ENCODE measurements at places on chromosomes 2 and 18.

- no peak for DNase-seq
Observed at GRCh38 chr2:174157053-174157452, 91.3 kb downstream of the OLA1 start.

DNA sequence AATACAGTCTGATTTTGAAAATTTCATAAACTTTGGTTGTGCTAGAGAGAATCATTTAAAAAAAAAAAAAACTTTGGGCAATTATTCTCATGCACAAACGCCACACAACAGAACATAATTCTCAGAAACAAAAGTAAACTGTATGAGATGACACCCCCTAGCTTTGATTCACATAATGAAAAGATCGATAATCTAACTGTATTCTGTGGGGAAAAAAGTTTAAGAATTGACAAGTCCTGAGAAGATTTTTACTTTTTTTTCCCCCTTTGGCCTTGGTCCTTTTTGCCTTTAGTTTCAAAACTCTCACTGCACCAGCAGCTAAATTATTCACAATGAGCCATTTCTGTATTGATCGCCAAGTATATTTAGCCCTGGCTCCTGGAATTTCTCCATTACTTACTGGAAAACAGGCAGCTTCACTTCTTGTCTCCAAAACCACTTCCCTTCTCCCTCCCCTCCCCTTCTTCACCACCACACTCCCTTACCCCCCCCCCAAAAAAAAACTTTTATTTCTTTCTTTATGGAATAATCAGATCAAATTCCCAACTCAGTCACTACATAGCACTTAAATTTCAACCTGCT is 2.0 kb downstream of the IKZF2 start:
- DNase-seq: no peak

DNA sequence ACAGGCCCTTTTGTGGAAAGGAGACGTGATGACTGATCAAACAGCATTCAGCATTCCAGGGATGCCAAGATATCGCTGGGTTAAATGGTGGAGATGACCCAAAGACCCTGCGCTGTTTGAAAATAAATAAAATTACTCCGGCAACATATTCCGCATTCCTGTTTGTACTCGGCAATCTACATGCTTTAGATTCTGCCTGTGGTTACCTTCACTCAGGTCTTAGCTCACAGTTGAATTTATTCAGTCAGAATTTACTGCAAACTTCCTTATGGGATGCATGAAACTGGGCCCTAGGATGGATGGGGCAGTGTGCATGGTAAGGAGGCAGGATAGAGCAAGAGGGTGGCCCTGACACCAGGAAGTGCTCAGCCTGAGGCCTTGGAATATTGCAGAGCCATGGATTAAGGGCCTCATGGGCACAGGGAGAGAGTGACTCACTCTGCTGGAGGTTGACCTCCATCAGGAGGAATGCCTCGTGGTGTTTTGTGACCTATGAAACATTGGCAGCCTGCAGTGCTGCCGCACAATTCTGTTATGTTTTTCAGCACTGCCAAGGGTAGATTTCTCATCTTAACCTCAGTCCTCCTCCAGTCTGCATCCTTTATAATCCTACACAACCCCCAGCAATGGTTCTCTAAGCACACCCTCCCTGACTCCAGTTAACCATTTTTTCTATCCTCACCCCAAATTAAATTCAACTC is 321.4 kb downstream of the IRS1 start:
- DNase-seq: no peak

DNA sequence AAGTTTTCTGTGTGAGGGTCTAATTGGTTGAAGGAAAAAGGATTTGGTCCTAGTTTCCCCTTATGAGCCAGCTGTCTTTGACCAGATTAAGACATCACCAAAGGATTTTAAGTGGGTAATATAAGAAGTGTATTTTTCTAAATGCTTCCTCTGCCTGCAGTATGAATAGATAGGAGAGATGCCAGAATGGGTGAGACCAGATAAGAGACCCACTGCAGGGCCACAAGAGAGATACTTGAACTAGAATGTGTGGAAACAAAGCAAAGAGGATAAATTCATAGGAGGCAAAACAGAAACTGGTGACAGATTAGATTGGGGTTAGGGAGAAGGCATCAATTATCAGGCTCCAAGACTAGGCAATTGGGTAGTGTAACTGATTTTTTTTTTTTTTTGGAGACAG is 1.1 kb upstream of the HDHD2 start:
- DNase-seq: no peak

- DNase-seq: no peak
Observed at GRCh38 chr2:40219141-40219540, 232.7 kb downstream of the SLC8A1 start.

- DNase-seq: no peak
Observed at GRCh38 chr2:174901075-174901474, 104.1 kb downstream of the CHN1 start.

DNA sequence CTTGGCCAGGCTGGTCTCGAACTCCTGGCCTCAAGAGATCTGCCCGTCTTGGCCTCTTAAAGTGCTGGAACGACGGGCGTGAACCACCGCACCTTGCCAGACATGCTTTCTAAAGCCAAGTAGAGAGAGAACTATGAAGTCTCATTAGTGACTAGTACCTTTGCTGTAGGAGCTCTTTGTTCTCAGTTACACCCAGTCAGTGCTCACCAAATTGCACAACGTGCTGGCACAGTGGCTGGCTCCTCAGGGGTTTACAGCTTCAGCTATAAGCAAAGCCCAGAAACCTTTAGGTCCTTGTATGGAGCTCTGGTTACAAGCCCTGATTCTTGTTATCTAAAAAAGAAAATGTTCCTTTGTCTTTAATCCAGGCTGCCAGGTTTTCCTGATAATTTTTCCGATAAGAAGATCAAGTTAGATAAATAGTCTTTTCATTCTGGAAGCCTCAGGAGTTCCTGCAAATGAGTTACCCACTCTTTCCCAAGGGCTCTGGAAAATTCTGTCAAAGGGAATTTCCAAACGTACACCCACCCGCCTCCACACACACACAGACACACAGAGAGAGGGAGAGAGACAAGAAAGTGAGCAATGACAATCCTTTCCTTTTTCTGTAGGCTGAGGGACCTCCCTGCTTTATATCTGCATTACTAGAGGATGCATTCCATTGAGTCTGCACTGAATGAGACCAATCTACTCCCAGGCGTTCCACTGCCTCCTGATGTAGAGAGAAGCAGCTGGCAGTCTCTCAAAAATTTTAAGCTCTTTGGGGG is 100.2 kb upstream of the CSRNP3 start:
- no peak for DNase-seq

- DNase-seq: no peak
Observed at GRCh38 chr2:172446474-172447063, 19.2 kb downstream of the ITGA6 start.

DNA sequence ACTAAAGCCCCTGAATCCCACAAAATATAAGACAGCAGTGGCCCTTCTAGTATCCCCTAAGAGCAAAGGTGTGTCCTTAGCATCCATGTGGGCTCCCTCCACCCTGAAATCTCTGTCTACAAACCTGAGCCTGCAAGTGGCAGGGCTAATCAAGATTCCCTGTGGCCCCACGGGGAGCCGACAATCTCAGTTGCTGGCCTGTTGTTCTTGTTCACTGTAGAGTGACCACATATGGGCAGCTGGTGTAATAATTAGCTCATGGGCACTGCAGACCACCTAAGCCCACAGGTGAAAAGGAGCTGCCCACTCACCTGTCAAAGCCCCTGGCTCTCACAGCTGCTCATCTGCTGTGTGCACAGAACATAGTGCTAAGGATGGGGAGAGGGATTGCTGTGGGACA is 102.3 kb downstream of the MRO start:
- DNase-seq: no peak

GRCh38 chr2:110970201-110970600 is 150.5 kb upstream of the BCL2L11 start:
- no peak for DNase-seq

DNA sequence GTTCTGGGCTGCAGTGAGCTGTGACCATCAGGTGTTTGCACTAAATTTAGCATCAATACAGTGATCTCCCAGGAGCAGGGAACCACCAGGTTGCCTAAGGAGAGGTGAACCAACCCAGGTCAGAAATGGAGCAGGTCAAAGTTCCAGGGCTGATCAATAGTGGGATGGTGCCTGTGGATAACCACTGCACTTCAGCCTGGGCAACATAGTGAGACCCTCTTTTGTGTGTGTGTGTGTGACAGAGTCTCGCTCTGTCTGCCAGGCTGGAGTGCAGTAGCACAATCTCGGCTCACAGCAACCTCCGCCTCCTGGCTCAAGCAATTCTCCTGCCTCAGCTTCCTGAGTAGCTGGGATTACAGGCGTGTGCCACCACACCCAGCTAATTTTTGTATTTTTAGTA is 163.7 kb upstream of the SERTAD2 start:
- no peak for DNase-seq

GRCh38 chr2:64338108-64338507 is 115.9 kb upstream of the LGALSL start:
- no peak for DNase-seq

DNA sequence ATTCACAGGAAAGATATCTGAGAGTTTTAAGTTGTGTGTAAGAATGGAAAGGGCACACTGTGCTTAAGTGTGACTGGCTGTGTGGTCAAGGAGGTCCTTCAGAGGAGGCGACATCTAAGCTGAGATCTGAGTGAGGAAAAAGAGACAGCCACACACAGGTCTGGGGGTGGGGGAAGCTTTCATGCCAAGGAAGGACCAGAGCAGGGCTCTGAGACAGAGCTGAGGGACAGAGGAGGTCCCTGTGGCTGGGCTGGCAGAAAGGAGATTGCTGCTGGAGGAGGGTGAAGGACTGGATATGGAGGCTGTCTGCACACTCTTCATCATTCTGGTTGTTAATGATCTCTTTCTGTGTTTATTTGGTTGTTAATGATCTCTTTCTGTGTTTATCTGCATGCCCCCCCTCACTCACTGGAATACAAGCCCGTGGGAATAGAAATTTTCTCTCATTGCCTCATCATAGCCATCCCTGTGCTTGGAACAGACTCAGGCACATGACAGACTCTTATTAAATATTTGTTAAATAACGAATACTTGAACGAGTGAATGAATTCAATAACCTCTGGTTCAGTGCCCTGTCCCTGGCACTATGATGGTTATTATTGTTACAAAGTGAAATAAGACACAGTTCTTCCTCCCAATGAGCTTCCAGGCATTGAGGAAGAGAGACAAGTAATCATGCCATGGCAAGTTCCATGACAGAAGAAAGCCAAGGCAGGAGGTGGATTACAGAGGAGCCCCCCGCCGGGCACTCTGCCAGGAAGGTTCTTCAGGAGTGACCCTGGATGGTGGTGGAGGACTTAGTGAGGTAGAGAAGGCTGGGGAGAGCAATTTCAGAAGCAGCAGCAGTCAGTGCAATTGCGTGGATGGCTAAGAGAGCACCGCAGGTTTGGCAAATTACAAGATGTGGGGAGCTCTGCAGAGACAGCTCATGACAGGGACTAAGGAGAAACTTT is 399.4 kb upstream of the HS6ST1 start:
- DNase-seq: no peak

DNA sequence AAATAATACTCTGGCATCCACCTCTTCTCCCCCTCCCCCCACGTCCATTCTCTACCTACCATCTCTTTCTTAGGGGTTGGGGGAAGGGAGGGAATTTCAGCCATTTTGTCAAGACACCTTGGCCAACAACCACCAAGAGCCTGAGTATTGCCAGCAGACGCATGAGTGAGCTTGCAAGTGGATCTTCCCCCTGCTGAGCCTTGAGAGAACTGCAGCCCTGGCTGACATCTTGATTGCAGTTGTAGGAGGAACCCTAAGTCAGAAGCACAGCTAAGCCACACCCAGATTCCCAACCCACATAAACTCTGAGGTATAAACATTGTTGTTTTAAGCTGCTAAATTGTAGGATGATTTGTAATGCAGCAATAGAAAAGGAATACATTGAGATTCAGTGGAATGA is 165.6 kb downstream of the TMEFF2 start:
- no peak for DNase-seq

DNA sequence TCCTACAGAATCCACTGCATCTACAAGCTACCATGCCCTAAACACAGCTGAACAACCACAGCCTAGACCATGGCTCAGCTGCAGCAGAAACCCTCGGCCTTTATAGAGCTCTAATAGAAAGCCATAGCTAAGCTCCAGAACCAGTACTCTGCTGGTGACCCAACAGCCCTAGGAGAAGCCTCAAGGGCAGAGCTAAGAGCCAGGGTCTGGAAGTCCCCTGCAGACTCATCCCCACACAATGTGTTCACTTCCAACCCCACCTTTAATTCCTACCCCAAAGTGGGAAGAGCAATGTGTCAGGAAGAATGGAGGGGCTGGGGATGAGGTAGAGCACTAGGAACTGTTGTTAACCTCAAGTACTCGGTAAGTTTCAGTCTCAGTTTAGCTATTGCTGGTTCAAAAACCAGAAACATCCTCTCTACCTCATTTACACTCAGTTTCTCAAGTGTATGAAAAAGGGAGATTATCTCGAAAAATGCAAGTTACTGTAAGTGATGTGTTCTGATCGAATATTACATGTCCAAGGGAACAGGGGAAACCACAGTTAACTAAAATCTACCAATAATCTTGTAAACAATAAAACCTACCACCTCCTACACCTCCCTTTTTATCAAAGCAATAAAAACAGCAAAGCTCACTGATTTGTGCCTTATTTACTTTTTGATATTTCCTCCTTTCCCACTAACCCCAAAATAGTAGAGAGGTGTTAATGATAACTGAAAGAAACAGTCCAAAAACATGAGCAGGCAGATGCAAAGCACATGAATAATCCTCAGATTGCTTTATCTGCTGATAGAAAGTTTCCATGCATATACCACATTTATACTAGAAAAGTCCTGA is 36.2 kb downstream of the THADA start:
- no peak for DNase-seq

DNA sequence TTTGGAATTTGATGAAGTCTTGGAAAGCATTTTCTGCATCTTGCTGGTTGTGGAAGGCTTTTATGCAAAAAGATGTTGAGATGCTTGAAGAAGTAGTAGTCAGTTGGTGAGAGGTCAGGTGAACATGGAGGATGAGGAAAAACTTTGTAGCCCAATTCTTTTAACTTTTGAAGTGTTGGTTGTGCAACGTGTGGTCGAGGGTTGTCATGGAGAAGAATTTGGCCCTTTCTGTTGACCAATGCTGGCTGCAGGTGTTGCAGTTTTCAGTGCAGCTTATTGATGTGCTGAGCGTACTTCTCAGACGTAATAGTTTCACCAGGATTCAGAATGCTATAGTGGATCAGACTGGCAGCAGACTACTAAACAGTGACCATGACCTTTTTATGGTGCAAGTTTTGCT is 508.4 kb upstream of the MAP2 start:
- DNase-seq: no peak

GRCh38 chr18:34938090-34938489 is 103.1 kb upstream of the MAPRE2 start:
- DNase-seq: no peak

DNA sequence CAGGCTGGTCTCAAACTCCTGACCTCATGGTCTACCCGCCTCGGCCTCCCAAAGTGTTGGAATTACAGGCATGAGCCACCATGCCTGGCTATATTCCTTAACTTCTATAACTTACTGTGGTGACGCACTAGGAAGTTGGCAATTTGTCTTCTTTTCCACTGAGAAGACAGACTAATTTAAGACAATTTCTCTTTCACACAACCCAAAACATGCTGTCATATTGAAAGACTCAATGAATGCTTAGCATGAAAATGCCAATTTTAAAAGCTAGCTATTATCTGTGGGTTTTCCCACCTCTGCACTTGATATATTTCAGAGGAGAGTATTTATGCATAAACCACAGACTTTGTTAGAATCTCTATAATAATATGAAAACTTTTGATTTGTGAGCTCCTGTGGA is 84.5 kb downstream of the ERBB4 start:
- DNase-seq: no peak

GRCh38 chr2:6353669-6354068 is 512.0 kb downstream of the CMPK2 start:
- no peak for DNase-seq

- DNase-seq: no peak
Observed at GRCh38 chr2:8821276-8822217, 15.9 kb downstream of the KIDINS220 start.

GRCh38 chr2:145961846-145962245 is 1441.9 kb upstream of the ZEB2 start:
- DNase-seq: no peak

Measured in activated CD4-positive, alpha-beta T cell treated with anti-CD3 and anti-CD28 coated beads for 24 hours (primary cell).